Right ventricle myocardium superior (tissue), 1 donor: ENCODE measurements at places on chromosomes 7 and 10. TPM values are rescaled to one million over a fixed set of nuclear protein-coding genes. Genes with fewer than 3 reads are reported as not detected.

UROS gene
- 73.9 TPM for total RNA-seq

DNA sequence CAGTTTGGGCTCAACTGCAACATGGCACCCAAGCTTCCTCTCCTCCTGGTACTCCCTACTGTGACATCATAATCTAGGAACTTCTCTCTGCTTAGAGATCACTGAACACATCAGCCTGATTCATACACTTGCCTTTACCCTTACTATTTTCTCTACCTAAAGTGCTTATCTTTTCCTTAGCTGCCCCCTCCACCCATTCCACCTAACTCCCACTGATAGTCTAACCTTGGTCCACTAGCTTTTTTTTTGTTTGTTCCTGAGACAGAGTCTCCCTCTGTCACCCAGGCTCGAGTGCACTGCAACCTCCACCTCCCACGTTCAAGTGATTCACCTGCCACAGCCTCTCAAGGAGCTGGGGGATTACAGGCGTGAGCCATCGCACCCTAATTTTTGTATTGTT lies 15.9 kb downstream of the CUL2 start:
- no peak for DNase-seq

GRCh38 chr10:83617692-83618545 lies 521.4 kb upstream of the GHITM start:
- no peak for DNase-seq

DNA sequence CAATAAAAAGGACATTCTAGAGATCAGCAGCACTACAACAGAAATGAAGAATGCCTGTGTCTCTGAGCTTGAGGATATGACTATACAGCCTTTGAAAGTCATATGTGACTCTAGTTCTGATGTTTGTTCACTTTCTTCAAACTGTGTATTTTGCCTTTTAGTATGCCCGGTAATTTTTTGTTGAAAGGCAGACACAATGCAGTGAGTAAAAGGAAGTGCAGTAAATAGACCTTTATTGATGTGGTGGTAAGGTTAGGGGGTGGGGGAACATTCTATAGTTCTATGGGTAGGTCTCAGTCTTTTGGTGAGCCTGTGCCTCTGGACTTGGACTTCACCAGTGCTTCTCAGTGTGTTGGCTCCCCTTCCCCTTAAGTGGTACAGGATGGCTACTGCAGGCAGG lies 143.5 kb upstream of the CDC14C start:
- DNase-seq: no peak

DNA sequence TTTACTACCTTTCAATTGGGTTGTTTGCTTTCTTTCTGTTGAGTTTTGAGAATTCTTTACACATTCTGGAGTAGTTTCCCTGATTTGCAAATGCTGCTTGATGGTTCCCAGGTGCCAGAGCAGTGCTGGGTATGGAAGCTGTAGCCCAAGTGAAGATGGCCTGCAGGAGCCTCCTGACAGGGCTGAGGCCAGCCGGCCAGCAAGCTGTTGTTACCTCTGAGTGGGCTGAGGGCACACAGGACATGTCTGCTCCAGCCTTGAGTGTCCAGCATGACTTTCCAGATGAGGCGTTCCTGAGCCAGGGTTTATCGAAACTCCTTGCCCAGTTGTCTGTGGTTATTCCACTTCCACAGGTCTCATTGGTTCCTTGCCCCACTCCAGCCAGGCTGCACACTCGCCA lies 164.6 kb upstream of the TNS3 start:
- no peak for DNase-seq

DDC gene
- total RNA-seq: not detected
